Stimulated activated CD4-positive, alpha-beta T cell treated with anti-CD3 and anti-CD28 coated beads, Interleukin-4, amount 100 ng/mL, for 24 hours (primary cell): ENCODE measurements at places on chromosomes 3 and 15.

- DNase-seq: no peak
Observed at GRCh38 chr3:158912621-158913020, 110.8 kb downstream of the MFSD1 start.

GRCh38 chr3:64088408-64089205, 65.3 kb upstream of the PSMD6 start:
- DNase-seq: no peak

DNA sequence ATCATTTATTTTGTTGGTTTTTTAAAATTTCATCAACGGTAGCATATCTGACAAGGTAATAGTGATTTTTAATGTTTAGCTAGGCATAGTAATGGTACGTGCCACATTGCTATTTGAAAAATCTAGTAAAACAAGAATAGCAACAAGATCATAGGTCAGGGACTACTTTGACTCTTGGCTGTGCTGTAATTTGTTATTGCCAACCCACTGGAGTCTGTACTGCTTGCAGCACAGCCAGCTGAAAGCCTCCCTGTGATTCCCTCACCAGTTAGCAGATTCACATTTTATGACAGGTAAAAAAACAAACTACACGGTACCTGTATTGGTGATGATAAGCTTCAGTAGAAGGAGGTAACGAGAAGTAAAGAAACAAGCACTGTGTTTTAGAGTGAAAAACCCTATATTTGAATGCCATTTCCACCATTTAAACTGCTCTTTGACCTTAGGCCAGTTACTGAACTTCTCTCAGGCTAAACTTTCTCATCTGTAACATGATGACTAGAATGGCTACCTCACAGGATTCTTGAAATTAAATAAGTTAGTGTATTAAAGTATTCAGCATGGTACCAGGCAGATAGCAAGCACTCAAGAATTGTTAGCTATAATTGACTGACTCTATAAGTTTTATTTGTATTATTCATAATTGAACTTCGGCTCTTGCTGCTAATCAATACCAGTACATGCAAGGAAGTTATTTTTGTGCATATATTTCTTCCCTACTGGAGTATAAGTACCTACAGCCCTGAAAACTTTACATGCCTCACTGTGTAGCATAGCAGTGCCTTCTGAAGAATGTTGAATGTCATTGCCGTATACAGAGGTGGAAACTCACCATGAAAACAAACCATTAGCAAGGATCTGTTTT, 16.1 kb downstream of the FILIP1L start:
- no peak for DNase-seq

- DNase-seq: no peak
Observed at GRCh38 chr3:61617041-61617440, 55.7 kb downstream of the PTPRG start.

GRCh38 chr3:113721636-113722035, 24.4 kb downstream of the NAA50 start:
- no peak for DNase-seq

DNA sequence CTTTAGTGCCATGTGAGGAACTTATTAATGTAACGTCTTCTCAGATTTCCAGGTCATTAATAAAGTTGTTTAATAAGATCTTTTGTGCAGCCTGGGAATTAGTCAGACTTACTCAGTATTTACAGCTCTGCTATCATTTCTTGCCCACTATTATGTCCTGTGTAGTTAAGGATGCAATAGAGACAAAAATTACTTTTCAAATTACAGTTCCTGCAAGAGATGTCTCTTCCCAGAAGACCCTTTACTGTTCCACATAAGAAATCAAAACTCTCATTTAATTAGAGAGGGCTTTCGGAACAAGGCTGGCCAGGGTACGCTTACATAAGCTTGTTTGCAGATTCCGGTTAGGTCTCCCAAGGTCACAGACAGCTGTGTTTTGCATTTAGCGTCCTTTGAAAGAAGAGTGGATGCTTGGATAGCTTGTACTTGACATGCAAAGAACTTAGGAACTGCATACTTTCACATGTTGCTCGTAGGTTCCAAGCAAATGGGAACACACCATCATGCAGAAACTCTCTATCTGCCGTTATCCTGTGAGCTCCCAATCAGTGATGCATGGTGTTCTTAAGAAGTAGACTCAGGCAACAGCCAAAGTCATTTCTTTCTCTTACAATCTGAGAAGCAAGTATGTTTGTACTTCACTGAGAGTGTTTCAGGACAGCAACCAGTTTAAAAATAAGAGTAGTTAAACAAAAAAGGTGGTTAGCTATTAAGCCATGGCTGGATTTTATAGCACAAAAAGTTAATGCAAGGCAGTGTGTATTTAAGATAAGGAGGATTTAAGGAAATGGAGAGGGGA, 37.4 kb downstream of the FILIP1L start:
- DNase-seq: no peak

DNA sequence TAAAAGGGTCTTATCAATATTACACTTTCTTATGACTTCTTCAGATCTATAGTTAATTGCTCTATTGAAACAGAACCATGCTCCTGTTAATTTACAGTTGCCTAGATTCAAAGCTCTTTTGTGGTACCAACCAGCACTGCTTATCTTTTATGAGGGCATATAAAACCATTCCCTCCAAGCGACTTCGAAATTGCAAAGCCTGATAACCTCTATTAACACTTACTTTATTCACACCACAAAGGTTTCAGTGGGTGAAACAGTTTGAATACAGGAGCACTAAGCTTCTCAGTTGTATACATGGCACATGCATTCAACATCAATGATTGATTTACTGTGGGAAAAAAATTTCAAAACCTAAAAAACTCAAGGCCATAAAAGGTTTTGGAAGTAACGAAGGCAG, 74.9 kb upstream of the PPIB start:
- no peak for DNase-seq

GRCh38 chr3:19473971-19474580, 325.8 kb downstream of the KCNH8 start:
- no peak for DNase-seq

GRCh38 chr3:45088543-45089358, 57.4 kb downstream of the CDCP1 start:
- no peak for DNase-seq

DNA sequence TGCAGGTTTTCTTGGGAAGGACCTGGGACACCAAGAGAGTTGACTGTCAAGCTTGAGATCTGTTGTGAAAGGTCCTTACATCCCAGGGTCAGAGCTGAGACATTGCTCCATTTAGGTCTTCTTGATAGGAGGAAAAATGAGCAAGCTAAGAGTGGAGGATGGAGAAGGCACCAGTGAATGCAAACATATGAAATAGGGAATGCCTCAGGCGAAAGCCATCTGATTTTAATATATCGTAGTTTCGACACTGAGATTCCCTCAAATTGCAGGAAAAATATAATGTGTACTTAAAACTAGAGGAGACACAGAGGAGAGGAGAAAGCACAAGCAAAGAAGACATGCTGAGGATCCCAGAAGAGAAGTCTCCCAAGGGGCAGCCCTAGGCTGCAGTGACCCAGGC, 85.5 kb downstream of the TM4SF4 start:
- no peak for DNase-seq

DNA sequence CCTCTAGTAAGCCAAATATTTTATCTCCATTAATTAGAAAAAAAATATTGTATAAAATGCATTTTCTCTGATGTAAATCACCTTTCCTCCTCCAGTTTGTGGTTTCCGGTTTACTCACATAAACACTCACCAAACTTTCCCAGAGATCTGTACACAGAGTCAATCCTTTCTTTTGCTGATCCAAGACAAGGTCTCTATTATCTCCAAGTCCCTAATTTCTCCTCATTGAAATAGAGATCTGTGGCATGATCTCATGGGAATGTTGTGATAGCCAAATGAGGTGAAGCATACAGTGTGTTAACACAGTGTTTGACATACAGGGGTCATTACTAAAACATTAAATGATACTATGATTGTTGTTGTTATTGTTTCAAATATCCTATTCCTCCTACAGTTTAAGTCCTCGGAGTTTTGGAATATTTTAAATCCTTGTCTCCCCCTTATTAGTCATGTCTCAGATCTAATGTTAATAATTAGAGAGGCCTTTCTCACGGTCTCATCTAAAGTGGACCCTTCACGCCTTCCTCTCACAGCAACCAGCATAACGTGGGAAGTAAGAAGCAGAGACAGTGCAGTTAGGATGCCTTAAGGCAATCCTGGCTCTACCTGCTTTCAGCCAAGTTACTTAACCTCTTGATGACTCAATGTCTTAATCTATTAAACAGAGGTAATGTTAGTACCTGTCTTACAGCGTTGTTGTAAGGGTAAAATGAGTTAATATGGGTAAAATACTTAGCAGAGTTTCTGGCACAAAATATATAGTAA, 333.3 kb downstream of the GRM7 start:
- DNase-seq: no peak

GRCh38 chr15:101642361-101642760, 9.8 kb downstream of the TM2D3 start:
- no peak for DNase-seq

- DNase-seq: no peak
Observed at GRCh38 chr3:21621181-21621651, 129.8 kb downstream of the ZNF385D start.

DNA sequence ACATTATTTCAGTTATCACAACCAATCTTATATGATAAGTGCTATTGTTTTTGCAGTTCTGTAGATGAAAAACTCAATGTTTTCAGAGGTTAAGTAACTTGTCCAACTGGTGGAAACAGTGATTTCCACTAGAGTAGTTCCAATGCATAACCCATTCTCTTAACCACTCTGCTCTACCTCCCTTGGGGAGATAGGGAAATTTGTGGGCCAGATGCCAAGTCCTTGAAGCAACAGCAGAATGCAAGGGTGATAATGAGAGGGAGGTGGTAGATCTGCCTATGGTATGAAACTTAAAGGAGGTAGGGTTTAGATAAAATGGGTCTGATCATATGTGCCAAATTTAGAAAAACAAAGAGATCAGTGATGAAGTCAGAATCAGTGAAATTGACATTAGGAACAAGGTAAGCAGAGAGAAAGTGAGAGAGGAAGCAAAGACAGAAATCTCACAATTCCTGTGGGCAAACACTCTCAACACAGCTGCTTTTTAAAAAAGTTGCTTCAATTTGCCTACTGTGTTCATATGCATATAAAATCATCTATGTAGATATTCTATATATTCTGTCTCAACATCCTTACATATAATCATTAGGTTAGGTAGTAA, 50.5 kb upstream of the UBP1 start:
- DNase-seq: no peak

DNA sequence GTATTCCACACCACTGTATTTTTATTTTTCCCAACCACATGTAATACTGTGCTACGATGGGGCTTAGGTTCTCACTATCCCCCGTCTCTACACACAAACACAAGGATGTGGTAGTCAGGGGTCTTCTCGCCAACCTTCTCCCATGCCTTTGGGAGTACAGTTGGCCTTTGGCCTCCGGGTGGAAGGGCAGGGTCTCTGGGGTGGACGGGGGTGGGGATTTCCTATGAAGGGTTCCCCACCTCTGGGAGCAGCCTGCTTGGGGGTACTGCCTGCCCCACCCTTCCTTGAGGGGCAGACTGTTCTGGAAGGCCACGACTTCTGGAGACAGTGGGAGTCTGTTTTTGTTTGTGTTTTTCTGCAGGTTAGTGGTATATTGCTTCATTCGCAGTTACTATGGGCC, 21.3 kb upstream of the RAD18 start:
- no peak for DNase-seq

- no peak for DNase-seq
Observed at GRCh38 chr3:72263223-72263990, 478.5 kb upstream of the PROK2 start.

- no peak for DNase-seq
Observed at GRCh38 chr15:73176598-73176997, 124.3 kb downstream of the NEO1 start.

DNA sequence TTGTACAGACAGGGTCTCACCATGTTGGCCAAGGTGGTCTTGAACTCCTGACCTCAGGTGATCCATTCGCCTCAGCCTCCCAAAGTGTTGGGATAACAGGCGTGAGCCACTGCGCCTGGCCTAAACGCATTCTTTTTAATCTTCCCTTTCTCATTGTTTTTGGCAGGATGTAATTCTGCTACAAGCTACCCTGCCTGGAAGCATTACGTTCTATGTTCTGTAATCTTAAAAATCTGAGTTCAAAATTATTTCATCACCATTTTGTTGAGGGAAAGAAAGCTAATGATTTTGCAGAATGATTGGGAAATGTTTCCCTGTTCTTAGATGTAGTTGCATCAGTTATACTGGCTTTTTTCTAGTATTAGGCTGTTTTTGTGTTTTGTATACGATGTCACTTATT, 71.5 kb downstream of the RGMA start:
- no peak for DNase-seq

DNA sequence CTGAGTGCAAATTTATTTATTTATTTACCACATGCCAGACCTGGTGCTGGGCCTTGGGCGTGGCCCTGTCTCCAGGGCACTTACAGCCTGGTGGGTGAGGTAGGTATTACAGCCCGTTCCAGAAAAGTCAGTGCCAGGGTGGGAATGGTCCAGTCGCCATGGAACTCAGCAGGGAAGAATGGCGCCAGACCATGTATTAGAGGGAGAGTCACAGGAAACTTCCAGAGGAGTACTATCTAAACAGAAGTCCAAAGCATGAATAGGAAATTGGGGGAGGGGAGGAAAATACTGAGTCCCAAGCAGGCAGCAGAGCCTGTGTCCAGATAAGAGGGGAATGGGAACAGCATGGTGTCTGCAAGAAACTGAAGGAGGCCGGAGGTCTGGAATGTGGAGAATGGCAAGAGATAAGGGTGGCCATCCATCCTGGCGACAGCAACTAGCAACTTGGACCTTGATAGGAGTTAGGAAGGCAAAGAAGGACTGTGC, 27.0 kb downstream of the SH3BP5 start:
- DNase-seq: no peak

DNA sequence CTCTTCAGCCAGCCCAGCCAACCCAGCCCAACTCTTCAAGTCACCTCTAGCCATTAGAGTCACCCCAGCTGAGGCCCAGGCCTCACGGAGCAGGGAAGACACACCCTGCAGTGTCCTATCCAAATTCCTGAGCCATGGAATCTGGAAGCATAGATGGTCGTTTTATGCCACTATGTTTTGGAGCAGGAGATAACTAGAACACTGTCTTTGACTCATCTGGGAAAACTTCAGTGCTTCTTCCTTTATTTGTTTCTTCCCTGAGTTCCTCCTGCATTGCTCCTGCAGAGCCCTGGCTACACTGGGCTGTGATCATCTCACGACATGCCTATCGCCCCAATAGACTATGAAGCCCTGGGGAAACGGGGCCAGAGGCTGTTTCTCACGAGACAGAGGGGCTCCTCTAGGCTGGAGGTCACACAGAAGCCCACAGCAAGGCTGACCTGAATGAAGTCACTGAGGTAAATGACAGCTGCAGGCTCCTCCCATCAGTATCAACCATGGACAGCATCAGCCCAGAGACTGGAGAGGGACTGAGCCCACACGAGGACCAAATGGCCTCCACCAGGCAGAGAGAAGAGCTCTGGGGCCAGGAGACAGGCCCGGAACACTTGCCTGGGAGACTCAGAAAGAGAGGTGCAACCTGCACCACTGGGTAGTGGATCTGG, 22.7 kb downstream of the CRABP1 start:
- DNase-seq: no peak
